ENCODE measurements at places on chromosomes 5 and 9.

DNA sequence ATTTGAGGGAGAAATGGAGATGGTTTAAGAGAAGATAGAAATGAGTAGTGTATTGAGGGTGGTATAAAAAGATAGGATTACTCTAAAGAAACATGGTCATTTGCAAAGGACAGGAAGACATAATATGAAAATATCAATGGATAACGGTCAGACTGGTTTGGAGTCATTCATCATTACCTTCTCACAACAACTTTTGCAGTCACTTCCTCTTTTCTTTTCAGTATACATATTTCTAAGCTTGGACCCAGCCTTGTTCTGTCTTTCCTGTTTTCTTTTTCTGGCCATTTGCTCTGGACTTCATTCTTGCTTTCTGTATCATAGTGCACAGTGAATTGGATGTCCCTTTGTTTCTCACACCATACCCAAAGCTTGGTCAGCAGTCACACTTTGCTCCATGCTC is 966.5 kb upstream of the TYRP1 start:
- DNase-seq = no peak

- no peak for DNase-seq
Observed at GRCh38 chr5:116424951-116425350, 149.7 kb downstream of the SEMA6A start.

- DNase-seq = peak; percentile 99
Observed at GRCh38 chr5:61313960-61314681, 17.9 kb upstream of the ZSWIM6 start.

DNA sequence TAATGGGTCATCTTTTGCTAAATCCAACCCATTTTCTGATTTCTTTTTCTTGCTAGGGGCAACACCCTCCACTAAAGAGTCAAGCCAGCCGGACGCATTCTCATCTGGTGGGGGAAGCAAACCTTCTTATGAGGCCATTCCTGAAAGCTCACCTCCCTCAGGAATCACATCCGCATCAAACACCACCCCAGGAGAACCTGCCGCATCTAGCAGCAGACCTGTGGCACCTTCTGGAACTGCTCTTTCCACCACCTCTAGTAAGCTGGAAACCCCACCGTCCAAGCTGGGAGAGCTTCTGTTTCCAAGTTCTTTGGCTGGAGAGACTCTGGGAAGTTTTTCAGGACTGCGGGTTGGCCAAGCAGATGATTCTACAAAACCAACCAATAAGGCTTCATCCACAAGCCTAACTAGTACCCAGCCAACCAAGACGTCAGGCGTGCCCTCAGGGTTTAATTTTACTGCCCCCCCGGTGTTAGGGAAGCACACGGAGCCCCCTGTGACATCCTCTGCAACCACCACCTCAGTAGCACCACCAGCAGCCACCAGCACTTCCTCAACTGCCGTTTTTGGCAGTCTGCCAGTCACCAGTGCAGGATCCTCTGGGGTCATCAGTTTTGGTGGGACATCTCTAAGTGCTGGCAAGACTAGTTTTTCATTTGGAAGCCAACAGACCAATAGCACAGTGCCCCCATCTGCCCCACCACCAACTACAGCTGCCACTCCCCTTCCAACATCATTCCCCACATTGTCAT is 72.0 kb downstream of the NUP214 start:
- no peak for DNase-seq

GRCh38 chr9:137757613-137758029 is 120.0 kb upstream of the CACNA1B start:
- DNase-seq = peak; percentile 66

DNA sequence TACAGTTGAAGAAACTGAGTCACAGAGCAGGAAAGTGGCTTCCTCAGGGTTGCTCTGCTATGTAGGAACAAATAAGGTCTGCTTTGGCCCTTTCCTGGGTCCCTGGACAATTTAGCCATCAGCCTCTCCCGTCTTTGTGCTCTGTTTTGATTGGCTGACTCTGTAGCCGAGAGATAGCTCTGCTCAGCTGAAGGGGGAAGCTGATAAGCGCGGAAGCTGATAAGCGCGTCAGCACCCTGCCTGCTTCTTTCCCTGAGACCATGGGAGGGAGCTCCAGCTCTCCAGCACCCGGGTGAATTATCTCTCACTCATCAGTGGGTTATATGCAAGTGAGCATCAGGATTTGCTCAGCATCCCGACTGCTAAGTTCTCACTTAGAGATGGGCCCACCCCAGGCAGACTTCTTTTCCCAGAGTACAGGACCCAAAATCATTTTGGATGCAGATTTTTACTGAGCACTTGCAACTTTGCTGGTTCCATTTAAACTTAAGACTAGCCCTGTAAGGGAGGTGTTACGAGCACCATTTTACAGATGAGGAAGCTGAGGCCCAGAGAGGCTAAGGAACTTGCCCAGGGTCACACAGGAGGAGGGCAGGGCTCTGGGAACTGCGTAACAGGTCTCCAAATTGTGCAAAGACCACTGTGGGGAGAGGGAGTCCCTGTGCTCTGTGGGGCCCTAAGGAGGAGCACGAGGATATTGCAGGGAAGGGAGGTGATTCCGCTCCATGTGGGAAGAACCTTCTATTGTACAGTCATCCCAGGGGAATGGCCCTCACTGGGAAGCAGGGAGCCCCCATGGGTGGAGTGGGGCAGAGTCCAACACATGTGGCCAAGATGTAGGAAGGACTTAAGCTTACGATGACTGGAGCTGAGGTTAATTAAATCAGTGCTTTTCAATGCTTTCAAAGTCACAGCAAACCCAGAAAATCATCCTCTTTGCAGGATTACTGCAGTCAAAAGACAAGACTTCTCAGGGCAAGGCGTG is 83.7 kb upstream of the ORM1 start:
- peak; percentile 64 for DNase-seq

DNA sequence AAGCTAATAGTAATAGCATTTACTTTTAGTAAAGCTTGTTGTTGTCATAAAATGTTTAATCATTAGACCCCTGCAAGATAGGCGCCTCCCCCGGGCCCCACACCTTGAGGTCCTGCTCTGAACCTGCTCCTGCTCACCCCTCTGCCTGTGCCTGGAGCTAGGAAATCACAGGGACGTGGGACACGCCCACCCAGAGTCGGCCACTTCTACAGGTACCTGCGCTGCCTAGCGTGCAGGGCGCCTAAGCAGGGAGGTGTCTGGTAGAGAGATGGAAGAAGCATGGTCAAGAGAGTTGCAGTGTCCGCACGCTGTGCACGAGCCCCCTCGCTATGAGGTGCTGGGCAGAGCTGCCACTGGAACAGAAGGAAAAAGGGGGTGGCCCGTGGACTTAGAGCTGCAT is 52.6 kb downstream of the HINT1 start:
- no peak for DNase-seq

- DNase-seq = peak; percentile 80
Observed at GRCh38 chr5:146048994-146049703, 56.2 kb downstream of the PLAC8L1 start.

DNA sequence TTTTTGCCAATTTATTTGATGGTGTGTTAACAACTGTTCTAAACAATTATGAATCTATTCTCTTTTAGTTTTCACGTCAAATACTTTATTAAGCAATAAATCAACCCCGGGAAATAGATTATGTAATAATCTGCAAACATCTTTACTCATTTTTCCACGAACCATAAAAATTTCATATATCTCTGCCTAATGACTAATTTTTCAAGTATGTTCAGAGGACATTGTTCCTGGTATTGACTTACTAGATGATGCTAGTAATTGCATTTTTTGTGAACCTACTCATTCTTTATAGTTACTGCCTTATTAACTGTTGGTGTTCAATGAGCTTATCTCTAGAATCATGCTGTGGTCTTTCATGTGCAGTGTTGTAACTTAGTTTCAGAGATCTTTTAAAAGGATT is 41.0 kb upstream of the FBN2 start:
- DNase-seq = peak; percentile 64

DNA sequence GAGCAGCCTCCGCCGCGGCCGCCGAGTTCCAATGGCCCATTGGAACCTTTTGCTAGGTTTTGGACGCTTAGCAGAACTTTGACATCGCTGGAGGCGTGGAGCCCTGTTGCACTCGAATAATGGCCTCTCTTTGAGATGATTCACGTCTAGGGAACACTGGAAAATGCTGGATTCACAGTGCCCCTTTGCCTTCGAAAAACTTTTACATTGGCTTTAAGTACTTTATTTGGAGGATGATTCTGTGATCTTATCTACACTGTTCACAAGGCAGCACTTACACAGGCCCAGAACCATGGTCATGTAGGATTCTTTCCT is 536 bp upstream of the PPIC start:
- DNase-seq = no peak

GRCh38 chr5:90551376-90551775 is 7.2 kb upstream of the ADGRV1 start:
- no peak for DNase-seq

- peak; percentile 45 for DNase-seq
Observed at GRCh38 chr5:42974536-42974935, 65.6 kb downstream of the ANXA2R start.

- no peak for DNase-seq
Observed at GRCh38 chr9:104986096-104986495, 58.1 kb upstream of the ABCA1 start.

DNA sequence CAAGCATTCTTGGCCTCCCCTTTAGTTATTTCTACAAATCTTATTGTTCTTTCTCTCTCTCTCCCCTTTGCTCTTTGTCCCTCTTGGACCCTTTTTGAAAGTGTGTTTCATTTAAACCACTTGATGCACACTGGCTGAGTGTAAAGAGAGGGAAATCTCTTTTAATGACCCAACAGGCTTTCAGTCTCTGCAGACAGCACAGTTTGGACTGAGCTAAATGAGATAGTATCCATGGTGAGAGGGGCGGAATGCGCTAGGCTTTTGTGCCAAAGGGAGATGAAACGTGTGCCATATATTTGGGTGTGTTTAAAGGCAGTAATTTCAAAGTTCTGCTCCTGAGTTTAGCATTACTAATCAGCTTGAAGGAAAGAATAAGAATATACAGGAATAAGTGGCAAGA is 184.9 kb downstream of the PCSK1 start:
- DNase-seq = no peak

GRCh38 chr5:61277190-61277589 is 54.9 kb upstream of the ZSWIM6 start:
- DNase-seq = no peak

GRCh38 chr9:97502222-97502983 is 937 bp downstream of the TMOD1 start:
- no peak for DNase-seq

- peak; percentile 26 for DNase-seq
Observed at GRCh38 chr9:83430681-83431080, 107.5 kb downstream of the FRMD3 start.

DNA sequence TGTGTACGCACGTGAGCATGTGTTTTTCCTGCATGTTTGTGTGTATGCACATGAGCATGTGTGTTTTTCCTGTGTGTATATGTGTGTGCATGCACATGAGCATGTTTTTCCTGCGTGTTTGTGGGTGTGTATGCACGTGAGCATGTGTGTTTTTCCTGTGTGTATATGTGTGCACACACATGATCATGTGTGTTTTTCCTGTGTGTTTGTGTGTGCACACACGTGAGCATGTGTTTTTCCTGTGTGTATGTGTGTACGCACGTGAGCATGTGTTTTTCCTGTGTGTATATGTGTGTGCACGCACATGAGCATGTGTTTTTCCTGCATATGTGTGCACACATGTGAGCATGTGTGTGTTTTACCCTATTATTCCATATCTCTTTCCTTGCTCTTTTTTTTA is 205.9 kb downstream of the TRIO start:
- no peak for DNase-seq

- DNase-seq = peak; percentile 54
Observed at GRCh38 chr9:98550206-98550820, 158.4 kb downstream of the GABBR2 start.

- DNase-seq = no peak
Observed at GRCh38 chr5:31640573-31640972, 1.6 kb downstream of the PDZD2 start.

DNA sequence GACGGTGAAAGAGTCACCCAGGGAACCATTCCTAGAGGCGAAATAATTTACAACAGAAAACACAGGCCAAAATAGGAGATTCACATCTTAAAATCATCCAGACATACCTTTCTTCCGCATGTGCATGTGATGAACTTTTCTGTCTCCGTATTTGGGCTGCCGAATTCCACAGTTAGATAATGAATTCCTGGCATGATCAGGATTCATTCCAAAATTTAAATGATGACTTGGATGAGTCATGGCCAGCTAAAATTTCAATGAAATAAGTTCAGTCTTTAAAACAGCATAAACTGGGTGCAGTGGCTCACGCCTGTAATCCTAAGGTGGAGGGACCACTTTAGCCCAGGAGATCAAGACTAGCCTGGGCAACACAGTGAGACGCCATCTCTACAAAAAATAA is 82.7 kb downstream of the DROSHA start:
- DNase-seq = peak; percentile 29

DNA sequence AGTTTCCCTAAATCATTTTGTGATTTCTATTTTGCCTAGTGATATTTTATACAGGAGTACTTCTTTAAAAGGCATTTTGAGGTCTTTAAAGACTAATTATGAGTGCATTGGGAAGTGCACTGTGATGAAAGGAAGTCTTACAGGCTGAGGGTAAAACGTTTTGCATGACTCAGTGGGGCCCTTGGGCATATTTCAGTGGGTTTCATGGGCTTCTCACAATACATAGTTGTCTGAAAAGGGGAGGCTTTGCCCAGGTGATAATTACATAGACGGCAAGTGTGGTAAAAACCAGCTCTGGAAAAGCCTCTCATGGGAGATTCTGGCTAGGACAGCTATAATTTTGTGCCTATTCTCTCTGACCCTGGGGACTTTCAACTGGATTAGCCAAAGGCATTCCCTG is 387.2 kb downstream of the ARHGEF28 start:
- DNase-seq = no peak

DNA sequence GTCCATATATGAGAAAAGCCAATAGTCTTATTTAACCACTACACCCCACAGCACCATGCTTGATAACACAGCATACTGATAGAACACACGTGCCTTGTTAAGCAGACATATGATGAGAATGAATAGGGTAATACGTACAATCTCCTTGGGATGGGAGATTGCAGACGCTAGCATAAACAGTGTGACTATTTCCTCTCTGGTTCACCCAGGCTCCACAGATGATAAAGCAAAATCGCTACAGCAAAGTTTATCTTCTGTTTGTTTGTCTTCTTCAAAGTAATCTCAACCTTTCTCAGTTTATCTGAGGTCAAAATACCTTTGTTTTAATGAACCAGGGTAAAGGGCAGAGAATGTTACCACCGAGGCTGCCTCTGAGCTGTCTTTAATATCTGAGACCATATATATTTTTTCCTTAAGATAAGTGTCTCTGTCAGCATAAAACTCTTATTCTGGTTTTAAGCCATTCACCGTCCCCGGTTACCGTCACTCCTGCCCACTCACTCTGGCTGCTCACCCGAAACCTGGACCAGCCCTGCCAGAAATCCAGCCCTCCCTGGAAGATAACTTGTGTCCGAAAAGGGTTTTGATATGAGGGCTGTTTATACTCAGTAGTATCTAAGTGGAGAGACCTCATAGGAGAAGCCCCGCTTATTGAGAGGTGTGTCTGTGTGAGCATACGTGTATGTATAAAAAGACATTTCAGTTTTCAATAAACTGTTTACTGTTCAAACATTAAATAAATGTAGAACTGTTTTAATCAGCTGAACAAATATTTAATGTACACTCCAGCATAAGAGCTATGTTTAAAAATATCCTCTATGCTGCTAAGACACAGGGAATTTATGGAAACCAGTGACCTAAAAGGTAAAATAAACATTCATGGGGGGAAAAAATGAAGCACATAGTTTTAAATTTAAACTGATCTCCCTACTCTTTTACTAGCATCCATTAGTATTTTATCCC is 465.4 kb downstream of the RASEF start:
- DNase-seq = no peak

Data from A172 (cell line).